Stimulated activated naive CD4-positive, alpha-beta T cell (primary cell): ENCODE measurements at places on chromosomes 13 and 19.
A peak's percentile ranks its signal among the peaks of the same experiment; 100 is the strongest.

GRCh38 chr19:50492303-50493052 lies 15.8 kb upstream of the GARIN5A start:
- no peak for DNase-seq

- no peak for DNase-seq
Measured at GRCh38 chr19:29098091-29098490, 114.9 kb downstream of the UQCRFS1 start.

DNA sequence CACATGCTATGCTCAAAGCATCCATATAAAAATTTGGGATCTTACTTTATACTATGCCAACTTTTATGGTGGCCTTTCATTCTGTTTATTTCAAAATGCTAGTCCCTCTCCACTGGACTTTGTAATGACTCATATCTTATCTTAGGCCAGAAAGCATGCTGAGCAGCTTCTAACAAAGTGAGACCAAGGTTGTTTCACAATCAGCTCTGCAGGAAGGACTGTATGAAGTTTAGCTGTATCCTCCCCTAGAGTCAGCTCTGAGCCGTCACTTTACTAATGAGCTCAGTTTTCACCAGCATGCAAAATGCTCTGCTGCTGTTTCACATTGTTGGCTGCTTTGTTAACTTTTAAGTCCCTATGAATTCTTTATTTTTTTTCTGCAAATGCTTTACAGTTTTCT lies 1608.8 kb downstream of the OLFM4 start:
- no peak for DNase-seq

- no peak for DNase-seq
Measured at GRCh38 chr13:111485491-111486250, 165.2 kb downstream of the TEX29 start.

DNA sequence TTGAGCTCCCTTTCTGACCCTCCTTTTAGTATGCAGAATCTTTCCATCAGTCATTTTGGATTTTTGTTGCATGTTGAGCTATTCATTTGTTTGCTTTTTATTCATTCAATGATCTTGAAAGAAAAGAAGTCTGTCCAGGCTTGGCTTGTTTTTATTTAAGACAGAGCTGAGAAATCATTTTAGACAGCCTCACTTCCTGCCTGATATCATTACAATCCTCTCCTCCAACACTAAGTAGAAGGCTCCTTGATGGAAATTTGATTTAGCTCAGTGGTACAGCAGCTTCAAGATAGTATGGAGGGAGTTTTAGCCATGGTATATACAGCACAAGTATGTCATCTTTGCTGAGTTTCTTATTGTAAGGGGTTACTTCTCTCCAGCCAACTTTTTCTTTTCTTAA lies 28.4 kb downstream of the MBNL2 start:
- no peak for DNase-seq

- no peak for DNase-seq
Measured at GRCh38 chr13:109651854-109652253, 134.5 kb downstream of the IRS2 start.

GRCh38 chr19:38617764-38618589 lies at the start of gene MAP4K1:
Gene MAP4K1 (minus strand): TSS chr19:38617953. CDS start chr19:38617895, 58 bp downstream.
- DNase-seq: peak; percentile 68

GRCh38 chr13:74184283-74184682 lies 50.1 kb upstream of the KLF12 start:
- no peak for DNase-seq

- DNase-seq: peak; percentile 51
Measured at GRCh38 chr19:16051254-16052025, 24.9 kb upstream of the TPM4 start.

- DNase-seq: no peak
Measured at GRCh38 chr13:46926916-46927590, 30.2 kb upstream of the HTR2A start.

GRCh38 chr19:18768046-18768771 lies 22.9 kb downstream of the COMP start:
- no peak for DNase-seq

DNA sequence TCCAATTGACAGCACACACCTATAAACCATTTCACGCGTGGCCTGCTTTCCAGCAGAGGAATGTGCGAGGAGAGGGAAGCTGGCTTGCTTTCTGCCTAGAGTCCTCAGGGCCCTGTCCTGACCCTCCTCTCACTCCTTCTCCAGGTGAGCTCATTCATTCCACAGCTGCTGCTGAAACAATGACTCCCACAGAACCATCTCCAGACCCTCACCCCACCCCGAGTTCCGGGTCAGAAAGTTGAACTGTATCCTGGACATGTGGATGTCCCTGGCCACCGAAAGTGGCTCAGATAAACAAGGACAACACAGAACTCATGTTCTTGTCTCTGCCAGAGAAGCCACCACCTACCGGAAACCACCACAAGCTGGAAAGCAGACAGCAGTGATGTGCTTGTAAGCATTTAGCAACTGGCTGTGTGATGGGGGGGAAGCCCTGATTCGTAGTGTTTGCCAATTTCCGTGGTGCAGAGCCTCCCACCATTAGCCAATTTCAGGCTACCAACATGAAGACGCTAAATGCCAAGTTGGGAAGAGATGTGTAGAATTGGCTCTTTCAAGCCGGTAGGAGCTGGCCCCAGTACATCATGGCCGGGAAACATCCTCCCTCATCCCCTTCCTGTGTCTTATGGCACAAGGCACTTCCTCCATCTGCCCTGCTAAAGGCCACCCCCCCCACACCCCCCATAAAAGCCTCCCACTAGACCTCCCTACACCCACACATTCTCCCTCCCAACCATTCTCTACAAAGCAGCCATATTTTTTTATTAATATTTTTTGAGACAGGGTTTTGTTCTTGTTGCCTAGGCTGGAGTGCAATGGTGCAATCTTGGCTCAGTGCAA lies 5.0 kb downstream of the SYCE2 start:
- DNase-seq: peak; percentile 67
